ENCODE measurements at places on chromosomes 7 and 10. TPM values are rescaled to one million over a fixed set of nuclear protein-coding genes. Genes with fewer than 3 reads are reported as not detected.

GRCh38 chr7:111858331-111858730 lies 296.0 kb upstream of the IMMP2L start:
- no peak overlapping the region for H3K4me3 ChIP-seq
- no peaks in the 10 kb centered on the region for H3K36me3 ChIP-seq
- no peaks in the 10 kb centered on the region for H3K27me3 ChIP-seq
- no peak overlapping the region for H3K27ac ChIP-seq
- H3K4me1 ChIP-seq, result peaks cover 3% of the 10 kb centered on the region

DNA sequence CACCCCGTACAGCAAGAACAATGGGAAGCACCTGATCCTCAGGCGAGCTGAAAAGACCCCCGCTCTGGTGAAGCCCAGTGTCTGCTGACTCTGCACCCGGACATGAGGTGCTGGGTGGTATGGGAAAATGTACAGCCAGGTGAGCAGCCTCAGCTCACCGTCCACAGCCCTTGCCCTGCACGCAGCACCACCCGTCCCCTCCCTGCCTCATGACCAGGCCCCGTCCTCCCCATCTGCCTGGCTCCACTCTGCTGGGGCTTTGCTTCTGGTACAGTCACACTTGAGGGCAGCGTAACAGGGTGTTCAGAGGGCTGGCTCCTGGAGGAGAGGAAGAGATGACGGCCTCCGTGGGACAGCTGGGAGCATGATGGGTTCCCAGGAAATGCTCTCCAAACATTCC lies 49.1 kb downstream of the NCAPG2 start:
- no peak overlapping the region for H3K27ac ChIP-seq
- H3K27me3 ChIP-seq, result no peaks in the 10 kb centered on the region

- no peaks in the 10 kb centered on the region for H3K27me3 ChIP-seq
- H3K4me1 ChIP-seq, result no peaks in the 10 kb centered on the region
- H3K27ac ChIP-seq, result no peak overlapping the region
Observed at GRCh38 chr10:387909-388660, 252.8 kb downstream of the ZMYND11 start.

DNA sequence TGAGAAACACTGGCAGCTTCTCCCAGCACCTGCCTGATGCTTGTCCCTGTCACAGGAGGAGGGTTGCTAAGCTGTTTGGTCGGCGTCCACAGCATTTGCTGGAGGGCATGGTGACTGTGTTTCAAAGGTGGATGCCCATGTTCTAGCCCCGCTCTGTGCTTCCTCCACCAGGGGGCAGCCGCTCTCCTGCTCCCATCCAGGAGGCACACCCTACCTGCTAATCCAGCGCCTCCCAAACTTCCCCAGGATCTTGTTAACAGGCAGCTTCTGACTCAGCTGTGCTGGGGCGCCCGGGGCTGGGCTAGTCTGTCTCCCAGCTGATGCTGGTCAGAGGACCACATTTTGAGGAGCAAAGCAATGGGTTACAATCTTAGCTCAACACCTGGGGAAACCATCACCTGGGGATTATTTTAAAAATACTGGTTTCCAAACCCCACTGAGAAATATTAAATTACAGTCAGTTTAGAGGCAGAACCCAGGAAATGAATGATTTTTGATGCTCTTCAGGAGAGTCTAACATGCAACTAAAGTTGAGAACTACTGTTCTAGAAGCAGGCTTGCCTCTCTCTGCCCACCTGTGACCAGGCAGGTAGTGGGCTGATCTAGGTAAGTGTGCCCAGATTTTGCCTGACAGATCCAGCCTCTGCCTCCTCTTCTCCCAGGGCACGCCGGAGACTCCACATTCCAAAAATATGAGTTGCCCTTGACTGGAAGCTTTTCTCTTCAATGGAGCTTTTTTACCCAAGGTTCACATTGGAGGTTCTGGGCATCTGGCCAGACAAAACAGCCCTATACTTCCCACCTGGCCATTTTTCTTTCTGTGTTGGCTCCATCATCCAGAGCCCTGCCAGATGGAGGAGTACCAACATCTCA lies 92.7 kb upstream of the GPR26 start:
- no peaks in the 10 kb centered on the region for H3K4me1 ChIP-seq
- H3K4me3 ChIP-seq, result no peak overlapping the region
- peak; percentile 80 for DNase-seq
- H3K27me3 ChIP-seq, result no peaks in the 10 kb centered on the region
- H3K36me3 ChIP-seq, result no peaks in the 10 kb centered on the region
- no peak overlapping the region for H3K27ac ChIP-seq

DNA sequence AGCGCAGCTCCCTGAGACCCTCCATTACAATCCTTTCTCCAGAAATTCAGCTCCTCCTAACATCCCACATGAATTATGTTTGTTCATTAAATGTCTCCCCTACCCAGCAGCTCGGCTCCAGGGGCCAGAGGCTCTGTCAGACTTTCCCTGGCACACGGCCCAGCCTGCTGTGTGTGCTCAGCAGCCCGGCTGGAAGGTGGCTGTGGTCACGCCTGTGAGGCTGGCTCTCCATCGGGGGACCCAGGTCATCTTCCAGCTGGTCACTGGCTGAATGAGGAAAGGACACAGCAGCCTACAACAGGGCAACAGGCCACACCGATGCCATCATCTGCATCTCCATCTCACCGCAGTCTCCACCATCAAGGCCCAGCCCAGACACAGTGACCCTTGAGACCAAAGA lies 219.8 kb downstream of the MAD1L1 start:
- H3K27ac ChIP-seq, result no peak overlapping the region
- no peak for DNase-seq
- peaks cover 13% of the 10 kb centered on the region for H3K4me1 ChIP-seq
- no peaks in the 10 kb centered on the region for H3K27me3 ChIP-seq
- H3K4me3 ChIP-seq, result no peak overlapping the region

DNA sequence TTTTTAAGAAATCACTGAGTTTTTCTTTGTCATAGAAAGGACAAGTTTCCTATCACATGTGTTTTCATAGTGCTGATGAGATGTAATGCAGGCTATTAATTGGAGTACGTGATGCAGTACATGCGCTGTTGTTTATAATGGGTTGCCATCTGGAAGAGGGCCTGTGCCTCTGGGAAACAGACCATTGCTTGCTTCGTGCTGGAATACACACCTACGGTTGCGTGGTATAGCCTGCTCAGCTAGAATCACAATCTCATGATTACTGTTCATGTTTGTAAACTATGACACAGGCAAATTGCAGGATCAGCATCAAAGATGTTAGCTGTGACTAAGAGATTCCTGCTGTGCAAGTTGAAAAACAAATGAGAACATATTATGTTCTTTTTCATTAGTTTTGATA lies 107.2 kb upstream of the STEAP1B start:
- no peaks in the 10 kb centered on the region for H3K27me3 ChIP-seq
- H3K27ac ChIP-seq, result no peak overlapping the region
- H3K4me3 ChIP-seq, result no peak overlapping the region
- no peaks in the 10 kb centered on the region for H3K36me3 ChIP-seq
- DNase-seq, result no peak
- H3K4me1 ChIP-seq, result no peaks in the 10 kb centered on the region

DNA sequence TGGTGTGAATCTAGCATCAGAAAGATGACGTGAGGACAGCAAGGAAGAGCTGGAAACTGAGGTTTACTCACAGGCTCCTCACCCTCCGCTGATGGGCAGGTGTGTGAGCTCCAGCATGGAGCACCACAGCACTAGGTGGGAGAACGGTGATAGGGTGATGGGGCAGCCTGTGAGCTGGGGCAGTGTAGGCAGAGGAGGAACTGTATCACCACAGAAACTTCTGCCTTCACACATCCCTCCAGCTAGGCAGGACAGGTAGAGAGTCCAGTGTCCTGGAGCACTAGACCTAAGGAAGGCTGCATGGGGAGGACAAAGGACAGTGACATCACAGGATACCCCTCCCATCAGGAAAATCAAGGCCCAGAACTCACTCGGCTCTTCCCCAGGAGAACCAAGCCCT lies 241.8 kb upstream of the PRSS58 start:
- no peak overlapping the region for H3K4me3 ChIP-seq
- H3K27ac ChIP-seq, result no peak overlapping the region

DNA sequence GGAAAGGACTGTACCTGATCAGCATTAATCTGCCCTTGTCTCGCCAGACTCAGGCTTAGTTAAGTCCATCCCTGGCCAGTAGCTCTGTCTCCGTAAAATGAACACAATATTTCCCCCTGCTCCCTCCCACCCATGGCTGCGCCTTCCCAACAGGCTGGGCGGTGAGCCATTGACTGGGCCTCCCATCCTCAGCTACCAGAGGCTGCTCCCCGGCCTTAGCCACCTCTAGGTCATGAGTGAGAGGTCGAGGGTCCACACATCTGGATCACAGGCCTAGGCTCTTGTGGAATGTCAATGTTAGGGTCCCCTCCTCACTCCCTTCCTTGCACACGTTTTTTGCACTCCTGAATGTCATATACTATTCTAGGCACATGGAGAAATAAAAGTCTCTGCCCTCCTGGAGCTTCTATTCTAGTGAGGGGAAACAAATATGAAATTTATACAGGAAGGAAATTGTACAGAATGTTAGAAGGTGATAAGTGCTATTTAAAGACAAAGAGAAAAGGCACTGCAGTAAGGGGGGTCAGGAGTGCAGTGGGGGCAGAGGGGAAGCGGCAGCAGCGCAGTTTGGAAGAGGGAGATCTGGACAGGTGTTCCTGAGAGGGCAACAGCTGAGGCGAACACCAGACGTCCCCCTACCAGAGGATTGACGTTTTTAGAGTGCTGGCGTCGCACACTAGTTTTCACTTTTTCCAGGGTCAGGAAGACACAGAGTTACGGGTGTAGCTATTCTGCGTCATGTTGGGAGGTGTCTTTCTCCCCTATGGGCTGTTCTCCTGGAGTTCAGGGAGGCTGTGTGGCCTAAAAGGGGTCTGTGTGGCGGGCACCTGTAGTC lies 17.2 kb upstream of the EIF5AL1 start:
- no peak for DNase-seq
- peaks cover 7% of the 10 kb centered on the region for H3K4me1 ChIP-seq
- no peak overlapping the region for H3K27ac ChIP-seq
- H3K4me3 ChIP-seq, result no peak overlapping the region

- DNase-seq, result no peak
- H3K36me3 ChIP-seq, result no peaks in the 10 kb centered on the region
- no peak overlapping the region for H3K4me3 ChIP-seq
- no peak overlapping the region for H3K27ac ChIP-seq
- no peaks in the 10 kb centered on the region for H3K27me3 ChIP-seq
Observed at GRCh38 chr10:119006451-119007210, 22.9 kb upstream of the NANOS1 start.

DNA sequence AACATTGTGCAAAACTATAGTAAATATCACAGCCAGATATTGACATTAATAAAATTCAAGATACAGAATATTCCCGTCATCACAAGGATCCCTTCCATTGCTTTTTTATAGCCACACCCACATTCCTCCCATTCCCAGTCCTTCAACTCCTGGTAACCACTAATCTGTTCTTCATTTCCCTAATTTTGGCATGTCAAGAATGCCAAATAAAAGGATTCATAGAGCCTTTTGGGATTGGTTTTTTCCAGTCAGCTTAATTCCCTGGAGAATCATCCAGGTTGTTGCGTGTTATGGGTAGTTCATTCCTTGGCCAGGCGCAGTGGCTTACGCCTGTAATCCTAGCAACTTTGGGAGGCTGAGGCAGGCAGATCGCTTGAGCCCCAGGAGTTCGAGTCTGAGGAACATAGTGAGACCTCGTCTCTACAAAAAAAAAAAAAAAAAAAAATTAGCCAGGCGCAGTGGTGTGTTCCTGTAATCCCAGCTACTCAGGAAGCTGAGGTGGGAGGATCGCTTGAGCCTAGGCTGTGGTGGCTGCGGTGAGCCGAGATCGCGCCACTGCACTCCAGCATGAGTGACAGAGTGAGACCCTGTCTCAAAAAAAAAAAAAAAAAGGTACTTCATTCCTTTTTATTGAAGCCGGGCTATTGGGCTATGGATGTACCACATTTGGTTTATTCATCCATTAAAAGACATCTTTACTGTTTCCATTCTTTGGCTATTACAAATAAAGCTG lies 2.7 kb downstream of the OGDH start:
- H3K27ac ChIP-seq, result no peak overlapping the region
- H3K4me1 ChIP-seq, result peaks cover 4% of the 10 kb centered on the region
- H3K4me3 ChIP-seq, result no peak overlapping the region

DNA sequence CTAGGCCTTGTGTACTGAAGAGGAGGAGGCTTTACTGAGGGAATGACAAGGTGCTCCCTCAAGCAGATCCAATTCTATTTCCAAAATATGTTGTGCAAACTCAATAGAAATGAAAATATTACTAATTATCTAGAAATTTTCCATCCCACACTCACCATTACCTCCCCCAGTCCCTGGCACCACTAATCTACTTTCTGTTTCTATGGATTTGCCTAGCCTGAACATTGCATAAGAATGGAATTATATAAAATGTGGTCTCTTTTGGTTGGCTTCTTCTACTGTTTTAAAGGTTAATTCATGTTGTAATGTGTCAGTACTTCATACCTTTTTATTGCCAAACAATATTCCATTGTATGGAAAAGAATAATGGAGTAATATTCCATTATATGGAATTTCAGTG lies 18.7 kb upstream of the NUB1 start:
- no peak for DNase-seq
- no peak overlapping the region for H3K27ac ChIP-seq
- H3K27me3 ChIP-seq, result no peaks in the 10 kb centered on the region
- no peaks in the 10 kb centered on the region for H3K4me1 ChIP-seq
- H3K36me3 ChIP-seq, result no peaks in the 10 kb centered on the region

DNA sequence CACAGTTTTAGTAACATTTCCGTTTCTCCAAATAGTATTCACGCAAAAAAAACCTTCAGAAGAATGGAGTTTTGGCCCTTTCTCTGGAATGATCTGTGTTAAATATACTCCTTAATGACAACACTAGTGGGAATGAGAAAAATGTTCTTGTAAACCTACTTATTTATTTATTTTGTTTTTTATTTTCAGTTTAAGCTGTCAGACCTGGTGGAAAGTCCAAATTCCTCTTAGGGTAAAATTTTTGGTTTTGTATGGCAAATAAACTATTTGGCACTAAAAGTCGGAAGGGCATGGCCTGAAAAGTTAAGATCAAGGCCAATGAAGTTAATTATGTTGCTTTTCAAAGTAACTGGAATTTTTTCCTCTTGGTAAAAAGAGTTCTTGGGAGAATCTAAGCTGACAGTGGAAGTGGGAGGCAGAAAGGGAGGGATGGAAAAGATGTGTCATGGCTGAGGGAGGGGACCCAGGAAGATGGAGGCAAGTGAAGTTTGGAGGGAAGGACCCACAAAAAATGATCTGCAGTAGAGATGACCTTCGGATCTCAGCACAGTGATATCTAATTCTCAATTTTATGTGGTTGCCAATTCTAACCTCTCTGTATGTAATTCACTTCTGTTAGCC lies 33.5 kb upstream of the VPS41 start:
- no peaks in the 10 kb centered on the region for H3K36me3 ChIP-seq
- no peak overlapping the region for H3K27ac ChIP-seq
- H3K4me1 ChIP-seq, result peaks cover 8% of the 10 kb centered on the region
- no peak for DNase-seq

Gene ZPBP
- not detected for total RNA-seq

Gene SLC16A12
- total RNA-seq, result not detected

Gene ANKRD30A
- not detected for total RNA-seq

Gene MCU
- 54.2 TPM for total RNA-seq

Gene SPDYE1
- total RNA-seq, result not detected

Gene SLC29A4
- total RNA-seq, result 7.3 TPM

Gene NEUROD6
- total RNA-seq, result not detected
